Thoracic aorta (tissue), 2 donors: ENCODE measurements at places on chromosomes 4 and X. TPM values are rescaled to one million over a fixed set of nuclear protein-coding genes. Genes with fewer than 3 reads are reported as not detected.

Gene FRMD7
- total RNA-seq = 0.28 TPM

Gene GPR173
- 2.7 TPM for total RNA-seq

Gene LAGE3
- 8.9 TPM for total RNA-seq

Gene ARMCX2
- 36.0 TPM for total RNA-seq

Gene GRPR
- not detected for total RNA-seq

Gene PHOX2B
- total RNA-seq = not detected

Gene UCHL1
- 146 TPM for total RNA-seq

- H3K36me3 ChIP-seq = no peaks in the 10 kb centered on the region
- peak overlapping the region; percentile 78 for H3K4me3 ChIP-seq
- peaks cover 8% of the 10 kb centered on the region for H3K4me1 ChIP-seq
- peak overlapping the region; percentile 72 for H3K27ac ChIP-seq
- no peaks in the 10 kb centered on the region for H3K27me3 ChIP-seq
These were observed 5.7 kb upstream of the ZBTB33 start for GRCh38 chrX:120244735-120245498.

DNA sequence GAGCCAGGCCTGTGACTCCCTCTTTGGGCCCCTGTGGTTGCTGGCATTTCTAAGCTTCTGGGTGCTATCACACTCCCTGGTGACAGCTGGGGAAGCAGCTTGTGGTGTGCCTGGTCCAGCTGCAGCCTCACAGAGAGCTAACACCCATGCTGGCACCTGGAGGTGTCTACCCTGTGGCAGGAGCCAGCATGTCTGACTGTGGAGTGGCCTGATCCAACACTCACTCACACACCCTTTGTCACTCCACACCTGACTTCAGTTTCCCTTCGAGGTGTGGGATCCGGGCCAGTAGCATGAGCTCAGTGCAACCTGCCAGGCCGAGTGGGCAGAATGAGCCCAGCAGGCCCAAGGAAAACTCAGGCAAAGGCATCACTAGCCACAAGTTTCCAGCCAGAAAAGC is 67.5 kb downstream of the TECRL start:
- H3K4me1 ChIP-seq = no peaks in the 10 kb centered on the region
- H3K27ac ChIP-seq = no peak overlapping the region
- no peak for DNase-seq
- no peak overlapping the region for H3K4me3 ChIP-seq

GRCh38 chr4:173527103-173527891 is 2.7 kb downstream of the HAND2 start:
- no peaks in the 10 kb centered on the region for H3K27me3 ChIP-seq
- H3K4me3 ChIP-seq = peak overlapping the region; percentile 76
- peak overlapping the region; percentile 95 for H3K27ac ChIP-seq
- DNase-seq = no peak
- H3K4me1 ChIP-seq = peaks cover 42% of the 10 kb centered on the region
- H3K36me3 ChIP-seq = no peaks in the 10 kb centered on the region

DNA sequence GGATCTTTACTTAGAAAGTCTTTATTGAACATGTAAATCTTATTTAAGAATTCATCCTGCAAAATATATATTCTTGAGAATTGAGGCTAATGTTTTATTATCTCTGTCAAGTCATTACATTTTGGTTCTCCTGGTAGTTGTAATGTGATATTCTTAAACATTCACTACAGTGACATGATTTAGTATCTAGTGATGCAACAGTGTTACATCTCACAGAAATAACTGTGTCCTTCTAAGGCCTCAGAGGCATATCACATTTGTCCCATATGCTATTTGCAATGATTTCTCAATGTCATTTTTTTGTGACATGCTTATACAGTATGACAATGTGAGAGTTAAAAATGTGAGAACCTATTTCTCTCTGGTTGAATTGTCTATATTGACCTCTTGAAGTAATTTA is 34.1 kb downstream of the PRRG1 start:
- H3K4me3 ChIP-seq = no peak overlapping the region
- no peaks in the 10 kb centered on the region for H3K36me3 ChIP-seq
- H3K4me1 ChIP-seq = no peaks in the 10 kb centered on the region
- H3K27ac ChIP-seq = no peak overlapping the region

DNA sequence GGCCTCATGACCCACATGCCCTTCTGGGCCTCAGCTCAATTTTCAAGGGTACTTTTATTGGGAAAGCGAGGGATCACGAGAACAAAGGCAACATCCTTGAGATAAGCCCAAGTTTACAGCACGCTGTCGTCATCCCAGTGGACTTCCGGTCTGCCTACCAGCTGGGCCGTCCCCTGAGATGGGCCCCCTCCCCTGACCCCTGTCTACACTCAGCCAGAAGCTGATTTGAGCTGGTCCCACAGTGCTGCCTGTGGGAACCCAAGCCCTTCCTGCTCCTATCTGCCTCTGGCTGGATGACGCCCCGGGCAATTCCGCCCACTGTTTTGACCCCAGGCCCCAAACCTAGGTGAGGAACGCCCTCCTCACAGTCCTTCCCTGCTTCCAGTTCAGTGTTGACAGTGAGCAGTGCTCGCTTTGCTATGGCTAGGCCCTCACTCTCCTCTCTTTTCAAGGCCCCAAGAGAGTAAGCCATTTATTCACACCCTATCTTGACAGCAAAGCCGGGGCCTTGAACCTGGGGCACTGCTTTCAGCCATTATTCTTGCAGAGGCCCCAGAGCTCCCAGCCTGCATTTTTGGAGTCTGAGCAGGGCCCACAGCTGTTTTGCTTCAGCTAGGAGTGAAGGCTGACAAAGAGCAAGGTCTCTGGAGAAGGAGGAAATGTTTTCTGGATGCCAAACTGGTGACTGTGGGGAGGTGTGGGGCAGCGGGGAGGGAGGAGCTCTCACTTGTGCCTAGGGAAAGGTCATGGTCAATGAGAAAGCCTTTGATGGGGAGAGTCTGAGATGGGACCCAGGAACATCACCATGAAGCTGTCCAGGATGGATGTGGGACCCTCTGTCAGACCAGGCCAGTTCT is 164.6 kb upstream of the BCOR start:
- no peak for DNase-seq
- no peaks in the 10 kb centered on the region for H3K27me3 ChIP-seq
- peak overlapping the region; percentile 73 for H3K27ac ChIP-seq

- no peaks in the 10 kb centered on the region for H3K27me3 ChIP-seq
- no peaks in the 10 kb centered on the region for H3K36me3 ChIP-seq
- peaks cover 14% of the 10 kb centered on the region for H3K4me1 ChIP-seq
- no peak overlapping the region for H3K4me3 ChIP-seq
- H3K27ac ChIP-seq = no peak overlapping the region
- no peak for DNase-seq
These were observed 1.4 kb upstream of the FAM53A start for GRCh38 chr4:1685235-1686150.

- no peak overlapping the region for H3K4me3 ChIP-seq
- no peaks in the 10 kb centered on the region for H3K4me1 ChIP-seq
- H3K27ac ChIP-seq = no peak overlapping the region
- no peaks in the 10 kb centered on the region for H3K27me3 ChIP-seq
- DNase-seq = no peak
These were observed 392 bp upstream of the UGT2A3 start for GRCh38 chr4:68951806-68952585.

- H3K4me3 ChIP-seq = no peak overlapping the region
- H3K36me3 ChIP-seq = no peaks in the 10 kb centered on the region
- H3K27ac ChIP-seq = no peak overlapping the region
- no peaks in the 10 kb centered on the region for H3K27me3 ChIP-seq
- H3K4me1 ChIP-seq = no peaks in the 10 kb centered on the region
These were observed 59.6 kb downstream of the STK32B start for GRCh38 chr4:5110901-5111300.

DNA sequence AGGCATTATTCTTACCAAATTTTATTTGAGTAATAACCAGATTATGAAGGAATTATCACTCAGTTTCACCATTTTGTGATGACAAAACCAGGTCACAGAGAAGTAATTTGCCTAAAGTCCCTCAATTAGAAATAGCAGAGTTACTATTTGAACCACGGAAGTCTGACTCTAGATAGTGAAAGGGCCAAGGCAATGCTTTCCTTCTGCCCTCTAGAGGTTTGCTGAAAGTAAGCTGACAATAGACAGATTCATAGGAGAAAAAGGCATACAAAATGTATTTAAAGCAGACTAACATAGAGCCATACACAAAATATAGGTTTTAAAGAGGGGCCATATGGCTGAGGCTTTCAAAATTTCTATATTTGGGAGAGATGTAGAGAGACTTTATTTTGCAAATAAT is 43.1 kb downstream of the CXXC4 start:
- no peaks in the 10 kb centered on the region for H3K27me3 ChIP-seq
- DNase-seq = no peak
- H3K27ac ChIP-seq = no peak overlapping the region
- no peaks in the 10 kb centered on the region for H3K4me1 ChIP-seq

GRCh38 chrX:133369065-133369464 is 46.2 kb downstream of the GPC4 start:
- no peaks in the 10 kb centered on the region for H3K27me3 ChIP-seq
- H3K36me3 ChIP-seq = no peaks in the 10 kb centered on the region
- no peak overlapping the region for H3K27ac ChIP-seq
- DNase-seq = no peak
